ENCODE measurements at places on chromosomes 3 and 15. TPM values are rescaled to one million over a fixed set of nuclear protein-coding genes. Genes with fewer than 3 reads are reported as not detected.

- H3K4me1 ChIP-seq, result no peaks in the 10 kb centered on the region
- no peaks in the 10 kb centered on the region for H3K36me3 ChIP-seq
- no peak for DNase-seq
- H3K27ac ChIP-seq, result no peak overlapping the region
Measured at GRCh38 chr3:136069933-136070332, 104.4 kb downstream of the PPP2R3A start.

DNA sequence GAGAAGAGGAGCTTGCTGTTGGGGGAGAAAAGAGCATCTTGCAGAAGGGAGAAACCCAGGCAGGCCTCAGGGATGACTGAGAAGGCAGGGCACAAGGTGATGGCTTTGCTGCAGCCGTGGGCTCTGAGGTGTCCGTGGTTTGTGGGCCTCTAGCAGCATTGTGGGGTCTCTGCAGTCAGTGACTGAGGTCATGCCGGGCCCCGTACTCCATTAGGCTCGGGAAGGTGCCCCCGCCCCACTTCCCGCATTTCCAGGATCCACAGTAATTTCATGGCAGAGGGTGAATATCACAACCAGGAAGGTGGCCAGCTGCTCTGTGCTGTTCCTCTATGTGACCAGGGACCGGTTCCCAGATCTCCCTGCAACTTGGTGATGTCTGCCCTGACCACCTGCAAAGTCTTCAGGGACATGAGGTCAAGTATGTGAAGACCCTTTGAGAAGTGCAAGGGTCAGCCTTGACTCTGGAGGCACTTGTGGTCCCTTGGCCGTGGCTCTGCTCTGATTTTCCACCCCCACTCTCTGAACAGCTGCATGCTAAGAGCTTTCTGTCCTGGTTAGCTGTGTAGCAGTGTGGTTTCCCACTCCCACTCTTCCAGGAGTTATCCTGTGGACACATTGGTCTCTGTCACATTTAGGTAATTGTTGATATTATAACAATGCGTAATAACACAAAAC, 3.6 kb downstream of the KLF13 start:
- H3K4me3 ChIP-seq, result no peak overlapping the region
- H3K27me3 ChIP-seq, result peaks cover 13% of the 10 kb centered on the region
- no peak overlapping the region for H3K27ac ChIP-seq
- no peak for DNase-seq
- no peaks in the 10 kb centered on the region for H3K4me1 ChIP-seq

DNA sequence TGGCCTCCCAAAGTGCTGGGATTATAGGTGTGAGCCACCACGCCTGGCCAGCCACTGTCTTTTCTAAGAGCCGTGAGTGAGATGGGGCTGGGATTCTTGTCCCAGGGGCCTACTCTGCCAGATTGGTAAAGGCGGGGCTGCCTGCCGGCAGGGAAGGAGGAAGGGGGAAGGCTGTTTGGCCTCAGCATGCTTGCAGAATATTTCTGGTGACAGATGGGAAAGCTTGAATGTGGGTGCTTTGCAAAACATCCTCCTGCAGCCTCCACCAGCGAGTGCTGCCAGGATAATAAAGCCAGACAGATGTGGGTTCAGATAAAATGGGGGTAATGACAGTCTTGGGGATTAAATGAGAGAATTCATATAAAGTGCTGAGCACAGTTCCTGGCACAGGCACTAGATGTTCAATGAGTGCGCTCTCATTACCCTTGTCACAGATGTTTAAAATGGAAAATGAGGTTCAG, 19.8 kb upstream of the ACOX2 start:
- no peaks in the 10 kb centered on the region for H3K27me3 ChIP-seq
- no peak overlapping the region for H3K27ac ChIP-seq
- H3K4me3 ChIP-seq, result no peak overlapping the region
- peaks cover 3% of the 10 kb centered on the region for H3K4me1 ChIP-seq

DNA sequence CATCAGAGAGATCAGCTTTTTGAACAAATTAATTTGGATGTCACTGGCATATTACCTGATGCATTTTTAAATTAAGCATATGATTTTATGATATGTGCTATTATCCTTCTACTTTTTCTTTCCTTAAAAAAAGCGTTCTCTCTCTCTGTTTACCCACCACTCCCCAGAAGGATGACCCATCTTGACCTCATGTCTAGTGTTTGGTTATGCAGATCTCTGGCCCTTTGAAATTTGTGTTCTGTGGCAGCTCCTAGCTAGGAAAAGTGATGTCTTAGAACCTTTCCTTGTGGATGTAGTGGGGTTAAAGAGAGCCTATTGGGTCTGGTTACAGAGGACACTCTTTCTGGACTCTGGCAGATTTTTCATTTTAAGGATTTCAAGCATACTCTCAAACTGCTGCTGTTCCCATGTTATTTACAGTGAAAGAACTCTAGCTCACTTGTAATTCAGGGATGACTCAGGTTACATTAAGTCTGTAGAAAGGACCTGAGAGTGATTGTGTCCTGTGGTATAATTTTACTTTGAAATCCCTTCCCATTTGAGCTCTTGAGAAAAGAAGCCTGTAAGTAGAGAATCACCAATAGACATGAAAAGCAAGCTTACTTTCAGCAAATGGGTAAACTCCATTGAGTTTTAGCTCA, 23.8 kb downstream of the ARHGEF26 start:
- no peaks in the 10 kb centered on the region for H3K36me3 ChIP-seq
- DNase-seq, result no peak
- no peaks in the 10 kb centered on the region for H3K4me1 ChIP-seq
- no peak overlapping the region for H3K27ac ChIP-seq
- H3K27me3 ChIP-seq, result no peaks in the 10 kb centered on the region
- H3K4me3 ChIP-seq, result no peak overlapping the region

DNA sequence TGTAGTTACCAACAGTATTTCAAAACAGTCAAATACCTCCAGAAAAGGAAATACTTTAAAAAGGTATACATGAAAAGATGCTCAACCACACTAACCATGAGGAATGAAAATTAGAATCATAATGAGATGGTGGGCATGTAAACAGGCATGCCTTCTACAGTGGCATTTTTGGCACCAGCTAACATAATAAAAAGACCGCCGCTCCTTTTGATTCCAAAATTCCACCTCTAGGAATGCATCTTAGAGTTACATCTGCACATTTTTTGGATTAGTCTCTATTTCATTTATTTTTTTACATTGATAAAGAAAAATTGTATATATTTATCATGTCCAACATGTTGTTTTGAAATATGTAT, 37.0 kb upstream of the SPTBN5 start:
- H3K27ac ChIP-seq, result no peak overlapping the region
- peaks cover 12% of the 10 kb centered on the region for H3K4me1 ChIP-seq
- no peak overlapping the region for H3K4me3 ChIP-seq

GRCh38 chr15:70478251-70478990, 284.9 kb downstream of the UACA start:
- no peaks in the 10 kb centered on the region for H3K27me3 ChIP-seq
- no peak overlapping the region for H3K4me3 ChIP-seq
- H3K36me3 ChIP-seq, result no peaks in the 10 kb centered on the region

- no peak overlapping the region for H3K4me3 ChIP-seq
- no peak for DNase-seq
- H3K4me1 ChIP-seq, result no peaks in the 10 kb centered on the region
- H3K36me3 ChIP-seq, result no peaks in the 10 kb centered on the region
Measured at GRCh38 chr3:161946443-161946960, 449.9 kb downstream of the OTOL1 start.

The TIPIN gene
- total RNA-seq, result 20.7 TPM

The CFAP20DC gene
- total RNA-seq, result 6.4 TPM

The ULK3 gene
- total RNA-seq, result 28.8 TPM

The ARPIN gene
- 6.9 TPM for total RNA-seq

The ITIH3 gene
- not detected for total RNA-seq

The FRMD5 gene
- 3.6 TPM for total RNA-seq

The GOLGA8T gene
- total RNA-seq, result 0.20 TPM
